ENCODE measurements at places on chromosomes 11 and 22.

GRCh38 chr22:27724157-27724556 is 77.4 kb downstream of the MN1 start:
- DNase-seq = no peak

DNA sequence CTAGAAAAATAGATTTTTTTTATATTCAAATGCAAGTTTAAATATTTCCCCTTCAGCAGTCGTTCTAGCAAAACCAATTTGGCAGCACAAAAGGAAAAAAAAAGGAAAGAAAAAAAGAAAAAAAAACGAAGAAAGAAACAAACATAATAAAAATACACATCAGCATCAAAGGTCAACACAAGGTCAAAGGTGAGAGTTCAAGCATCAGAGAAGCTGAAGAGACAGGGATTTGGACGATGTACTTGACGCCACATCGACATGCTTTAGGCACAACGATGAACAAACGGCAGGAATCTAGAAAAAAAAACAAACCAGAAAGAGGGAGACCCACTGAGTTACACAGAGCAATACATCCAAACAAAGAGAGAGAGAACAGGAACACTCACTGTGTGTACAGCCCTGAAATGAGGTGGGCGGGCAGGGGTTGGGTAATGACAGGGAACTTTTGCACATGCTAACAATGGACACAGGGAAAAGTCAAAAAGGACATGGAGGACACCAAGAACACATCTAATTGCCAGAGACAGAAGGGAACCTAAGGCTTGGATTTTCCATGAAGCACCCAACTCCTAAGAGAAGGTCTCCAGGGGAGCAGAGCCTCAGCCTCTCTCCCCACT is 19.8 kb upstream of the RAPSN start:
- DNase-seq = no peak

GRCh38 chr11:63764340-63764678 is 4.3 kb downstream of the ZFTA start:
- no peak for DNase-seq

GRCh38 chr11:109798521-109798920 is 294.7 kb upstream of the ZC3H12C start:
- DNase-seq = no peak

DNA sequence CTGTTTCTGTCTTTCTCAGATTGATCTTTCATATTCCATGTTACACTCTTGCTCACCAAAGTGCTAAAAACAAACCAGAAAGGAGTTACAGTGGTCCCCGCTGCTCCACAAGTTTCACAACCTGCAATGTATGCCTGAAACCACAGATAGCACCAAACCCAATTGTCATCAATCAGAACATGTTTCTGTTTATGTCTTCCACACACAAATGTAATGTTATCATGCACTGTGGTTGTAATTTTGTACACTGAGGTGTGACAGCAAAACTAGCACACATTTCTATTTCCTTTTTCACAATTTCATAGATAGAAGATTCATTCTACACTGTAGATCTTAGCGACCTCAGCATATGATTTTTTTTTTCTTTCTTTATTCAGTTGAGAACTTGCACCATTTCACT is 1045.9 kb upstream of the RAG2 start:
- DNase-seq = no peak

DNA sequence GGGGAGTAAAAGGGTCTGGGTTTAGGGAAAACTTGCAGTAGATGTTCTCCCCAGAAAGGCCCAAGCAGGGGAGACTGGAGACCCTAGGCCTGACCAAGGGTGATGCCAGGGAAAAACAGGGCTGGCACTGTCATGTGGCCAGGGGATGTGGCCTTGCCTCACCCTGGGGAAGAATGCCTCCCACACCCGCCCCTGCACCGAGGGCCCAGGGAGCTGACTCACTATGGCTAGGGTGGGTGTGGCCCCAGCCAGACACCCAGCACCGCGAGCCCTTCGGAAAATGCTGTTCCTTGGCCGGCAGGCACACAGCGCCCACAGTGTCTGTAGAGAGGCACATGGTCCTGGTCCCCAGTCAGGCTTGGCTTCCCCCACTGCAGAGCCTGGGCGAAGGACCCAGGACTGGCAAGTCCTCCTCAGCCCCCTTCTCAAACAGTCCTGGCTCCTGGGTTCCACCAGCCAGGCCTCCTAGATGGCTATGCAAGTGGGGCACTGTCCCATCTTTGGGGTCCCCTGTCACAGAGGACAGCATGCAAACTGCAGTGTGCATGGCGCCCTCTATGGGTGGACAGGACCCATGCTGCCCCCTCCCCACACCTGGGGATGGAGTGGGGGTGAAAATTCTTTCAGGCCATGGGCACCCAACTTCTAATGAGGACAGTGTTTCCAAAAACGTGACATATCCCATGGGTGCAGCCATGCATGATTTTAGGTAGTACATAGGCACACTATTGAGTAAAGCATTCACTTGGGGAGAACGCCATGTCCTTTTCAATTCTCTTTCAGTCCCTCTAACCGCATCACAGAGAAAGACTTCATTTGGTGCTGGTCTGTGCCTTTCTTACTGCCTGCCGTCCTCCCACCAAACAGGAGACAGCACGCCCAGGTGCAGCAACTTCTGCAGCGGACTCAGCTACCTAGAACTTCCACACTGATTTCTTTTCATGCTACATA is 15.2 kb downstream of the TMPRSS5 start:
- no peak for DNase-seq

DNA sequence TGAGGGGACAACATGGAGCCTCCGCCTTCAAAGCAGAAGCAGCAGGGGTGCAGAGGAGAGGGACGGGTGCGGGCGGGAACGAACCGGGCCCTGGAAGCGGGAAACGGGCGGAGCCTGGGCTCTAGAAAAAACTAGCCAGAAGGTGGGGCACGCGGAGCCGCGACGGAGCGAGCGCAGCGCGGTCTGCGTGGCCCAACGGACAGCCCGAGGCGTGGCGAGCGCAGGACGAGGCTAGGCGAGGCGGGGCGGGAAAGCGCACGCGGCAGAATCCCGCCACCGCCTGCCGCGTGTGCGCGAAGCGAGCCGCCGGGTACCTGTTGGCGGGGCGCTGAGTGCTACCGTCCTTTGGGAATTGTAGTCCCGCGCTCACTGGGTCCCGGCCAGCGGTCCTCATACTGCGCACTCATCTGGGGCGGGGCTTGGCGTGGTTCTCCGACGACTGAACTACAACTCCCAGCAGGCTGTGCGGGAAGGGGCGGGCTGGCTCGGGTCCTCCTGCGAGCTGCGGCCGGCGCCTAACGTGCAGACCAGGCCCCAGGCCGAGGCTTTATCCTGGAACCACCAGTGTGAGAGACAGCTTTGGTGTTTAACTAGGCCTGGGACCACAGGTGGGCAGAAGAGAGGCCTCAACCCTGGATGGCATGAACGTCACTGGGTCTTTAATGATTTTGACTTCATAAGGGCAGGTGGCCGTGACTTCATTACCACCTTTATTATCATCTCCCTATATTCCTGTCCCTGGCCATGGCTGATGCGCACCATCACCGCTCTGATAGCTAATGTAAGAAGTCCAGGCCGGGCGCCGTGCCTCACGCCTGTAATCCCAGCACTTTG is at the start of gene ATL3:
ATL3 (minus strand) TSS at position 55 of the 834 bp plus-strand sequence; CDS start at position 14, 41 bp downstream.
- peak; percentile 88 for DNase-seq

DNA sequence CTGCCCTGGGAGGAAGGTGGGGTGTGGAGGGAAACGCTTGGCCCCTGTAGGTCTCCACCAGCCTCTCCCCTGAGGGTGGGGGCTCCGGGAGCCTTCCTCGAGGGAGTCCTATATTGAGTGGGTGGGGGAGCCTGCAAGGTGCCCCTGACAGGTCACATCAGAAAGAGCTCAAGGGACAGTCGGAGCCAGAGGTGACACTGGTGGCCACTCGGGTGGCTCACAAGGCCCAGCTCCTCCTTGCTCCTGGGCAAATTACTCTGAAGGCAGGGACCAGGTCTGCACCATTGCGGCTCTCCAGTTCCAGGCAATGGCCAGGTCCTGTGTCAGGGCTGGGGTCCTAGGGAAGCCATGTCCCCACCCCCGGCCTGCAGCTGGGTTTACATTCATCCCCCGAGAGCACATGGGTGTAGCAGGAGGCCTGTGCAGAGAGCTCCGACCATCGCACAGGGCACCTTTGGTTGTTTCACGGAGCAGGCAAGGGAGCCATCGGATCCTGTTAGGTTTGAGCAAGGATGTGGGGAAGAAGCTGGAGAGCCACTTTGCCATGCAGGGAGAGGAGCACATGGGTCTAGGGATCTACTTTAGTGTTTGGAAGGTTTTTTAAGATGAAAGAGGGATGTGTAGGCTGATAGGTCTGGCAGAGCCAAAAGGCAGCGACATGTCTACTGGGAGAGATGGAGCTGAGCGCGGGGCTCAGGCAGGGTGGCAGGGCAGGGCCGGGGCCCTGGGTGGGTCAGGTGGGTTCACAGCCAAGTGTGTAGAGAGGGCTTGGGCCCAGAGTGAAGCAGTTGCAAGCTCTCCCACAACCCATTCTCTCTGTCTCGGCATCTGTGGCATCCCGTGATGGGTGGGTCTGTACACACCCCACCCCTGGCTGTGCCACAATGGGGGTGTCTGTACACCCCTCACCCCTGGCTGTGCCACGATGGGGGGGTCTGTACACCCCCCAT is 14.8 kb downstream of the CCND1 start:
- no peak for DNase-seq
